ENCODE measurements at places on chromosomes 2 and 18.

DNA sequence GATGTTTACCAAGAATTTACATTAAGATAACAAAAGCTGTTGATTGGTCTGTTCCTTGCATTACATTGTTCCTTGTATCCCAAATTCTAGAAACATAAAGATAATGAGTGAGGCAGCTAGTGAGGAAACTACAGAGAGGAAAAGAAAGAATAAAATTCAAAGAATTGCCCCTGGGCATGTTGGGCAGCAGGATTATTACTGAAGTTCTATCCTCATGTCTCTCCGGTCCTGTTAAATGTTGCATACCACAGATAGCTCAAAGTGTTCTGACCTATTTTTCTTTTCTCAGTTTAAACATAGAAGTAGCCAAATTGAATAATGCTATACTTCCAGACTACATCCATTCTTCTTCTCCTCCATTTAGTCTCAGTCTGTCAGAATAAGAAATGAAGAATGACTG lies 58.2 kb upstream of the DYNC1I2 start:
- DNase-seq = no peak

GRCh38 chr2:219547621-219548020 lies 3.8 kb downstream of the TMEM198 start:
- no peak for DNase-seq

GRCh38 chr2:170464268-170464667 lies 250.9 kb upstream of the SP5 start:
- DNase-seq = no peak

DNA sequence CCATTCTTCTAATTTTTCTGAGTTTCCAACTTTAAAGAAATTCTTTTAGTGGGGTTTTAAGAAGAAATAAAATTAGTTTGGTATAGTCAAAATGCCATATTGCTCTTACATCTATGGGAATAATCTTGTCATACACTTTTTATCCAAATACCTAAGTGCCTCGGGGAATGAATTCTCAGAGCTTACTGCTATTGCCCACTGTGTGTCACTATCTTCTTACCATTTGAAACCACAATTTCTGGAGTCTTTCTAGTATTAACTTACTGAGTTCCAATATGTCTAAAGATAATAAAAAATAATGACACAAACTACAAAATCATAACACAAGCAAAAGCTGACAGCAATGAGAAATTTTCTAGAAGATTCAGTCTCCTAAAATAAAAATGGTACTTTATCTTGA lies 23.7 kb upstream of the DNAH6 start:
- no peak for DNase-seq

- no peak for DNase-seq
Measured at GRCh38 chr2:160205505-160205904, 5.4 kb upstream of the ITGB6 start.

- DNase-seq = no peak
Measured at GRCh38 chr18:78242254-78242643, 737.4 kb upstream of the SALL3 start.

DNA sequence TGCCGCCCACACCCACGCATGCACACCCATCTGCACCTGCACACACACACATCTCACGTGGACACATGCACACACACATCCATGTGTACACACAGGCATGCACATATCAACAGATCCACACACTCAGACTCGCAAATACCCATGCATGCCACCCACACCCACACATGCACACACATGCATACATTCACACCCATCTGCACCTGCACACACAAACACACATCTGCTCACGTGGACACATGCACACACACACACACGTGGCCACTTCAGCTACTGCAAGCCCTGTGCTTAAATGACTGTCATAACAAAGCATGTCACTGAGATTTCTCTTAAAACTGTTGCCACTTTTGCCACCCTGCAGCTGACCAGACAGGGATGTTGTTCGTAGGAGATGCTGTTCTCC lies 186.6 kb downstream of the SNTG2 start:
- no peak for DNase-seq

- no peak for DNase-seq
Measured at GRCh38 chr2:145036421-145037011, 516.6 kb upstream of the ZEB2 start.

GRCh38 chr18:59929621-59930295 lies 30.0 kb downstream of the PMAIP1 start:
- no peak for DNase-seq

DNA sequence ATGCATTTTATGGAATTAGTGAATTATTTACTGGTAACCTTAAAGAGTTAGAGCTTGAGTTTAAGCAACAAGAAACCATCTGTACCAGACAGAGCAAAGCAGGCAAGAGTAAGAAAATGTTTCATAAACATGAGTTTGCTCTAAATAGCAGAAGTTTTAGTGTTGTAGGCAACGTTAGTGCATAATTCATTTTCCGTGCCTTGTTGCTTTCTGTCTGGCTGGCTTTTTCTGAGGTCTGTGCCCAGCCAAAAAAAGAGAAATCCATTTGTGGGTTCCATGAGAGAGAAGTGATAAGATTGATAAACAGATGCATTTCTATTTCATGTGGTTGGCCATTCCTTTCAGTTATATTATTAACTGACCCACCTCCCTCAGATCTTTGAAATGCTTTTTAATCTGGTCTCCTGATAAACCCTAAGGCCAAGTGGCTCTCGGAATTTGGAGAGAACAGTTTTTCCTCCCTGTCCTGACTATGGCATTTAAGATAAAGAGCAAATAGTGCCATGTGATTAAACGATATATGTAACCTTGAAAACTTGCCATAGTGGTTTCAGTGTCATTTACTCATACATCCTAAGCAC lies 139.5 kb upstream of the LMAN1 start:
- no peak for DNase-seq

DNA sequence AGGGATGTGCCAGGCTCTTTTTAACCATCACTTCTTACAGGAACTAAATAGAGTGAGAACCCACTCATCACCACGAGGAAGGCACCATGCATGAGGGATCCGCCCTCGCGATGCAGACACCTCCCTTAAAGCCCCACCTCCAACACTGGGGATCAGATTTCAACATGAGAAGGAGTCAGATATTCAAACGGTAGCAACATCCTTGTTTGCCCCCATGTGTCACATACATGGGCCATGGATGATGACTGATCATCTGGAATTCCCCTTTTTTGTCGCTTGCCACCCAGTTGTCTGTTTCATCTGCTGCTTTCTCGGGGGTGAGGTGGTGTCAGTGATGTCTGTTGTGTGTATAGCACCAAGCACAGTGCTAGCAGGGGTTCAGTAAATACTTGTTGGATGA lies 57.9 kb downstream of the NCK2 start:
- DNase-seq = no peak

- no peak for DNase-seq
Measured at GRCh38 chr2:121049131-121049530, 235.9 kb downstream of the TFCP2L1 start.

GRCh38 chr18:46398625-46399024 lies 258.4 kb downstream of the LOXHD1 start:
- DNase-seq = no peak

DNA sequence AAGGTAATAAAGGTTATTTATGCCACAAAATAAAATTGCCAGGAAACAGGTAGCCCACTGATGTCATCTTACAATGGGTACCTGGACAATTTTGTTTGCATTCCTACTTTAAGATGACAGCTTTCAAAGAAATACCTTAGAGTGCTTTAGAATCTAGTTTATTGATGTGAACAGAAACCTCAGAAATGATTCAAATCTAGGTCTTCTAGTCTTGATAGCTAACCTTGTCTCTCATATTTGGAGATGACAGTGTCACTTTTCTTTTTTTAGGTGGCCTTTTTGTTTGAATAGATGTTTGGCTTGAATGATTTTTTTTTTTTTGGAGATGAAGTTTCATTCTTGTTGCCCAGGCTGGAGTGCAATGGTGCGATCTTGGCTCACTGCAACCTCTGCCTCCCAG lies 69.1 kb downstream of the PIK3C3 start:
- no peak for DNase-seq

- DNase-seq = no peak
Measured at GRCh38 chr2:134405611-134406081, 151.8 kb downstream of the MGAT5 start.

DNA sequence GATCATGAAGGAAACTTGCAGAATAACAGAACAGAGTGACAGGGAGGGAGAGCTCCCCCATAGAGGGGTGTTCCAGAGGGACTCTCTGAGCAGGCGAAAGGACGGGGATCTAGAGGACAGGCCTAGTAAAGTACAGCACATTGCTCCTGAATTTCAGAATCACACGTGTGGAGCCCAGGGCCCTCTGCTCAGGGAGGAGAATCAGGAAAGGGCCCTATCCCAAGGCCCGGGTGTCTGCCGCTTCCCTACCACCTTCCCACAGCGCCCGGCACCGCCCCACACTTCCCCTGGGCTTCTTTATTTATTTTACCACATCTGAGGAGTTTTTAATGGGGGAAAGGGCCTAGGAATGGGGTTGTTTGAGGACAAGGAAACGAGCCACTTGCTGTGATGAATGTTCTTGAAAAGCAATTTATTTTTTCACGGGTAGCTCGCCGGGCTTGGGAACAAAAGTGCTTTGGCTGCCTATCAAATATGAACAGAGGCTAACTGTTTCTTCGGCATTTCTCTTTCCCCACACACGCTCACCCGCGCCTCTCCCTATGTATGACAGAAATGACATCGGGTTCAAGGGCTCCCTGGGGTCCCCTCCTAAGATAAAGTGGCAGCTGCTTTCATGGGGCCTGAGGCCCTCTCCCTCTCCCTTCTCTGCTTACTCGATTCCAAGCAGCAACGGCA lies 79.3 kb upstream of the GLI2 start:
- no peak for DNase-seq

DNA sequence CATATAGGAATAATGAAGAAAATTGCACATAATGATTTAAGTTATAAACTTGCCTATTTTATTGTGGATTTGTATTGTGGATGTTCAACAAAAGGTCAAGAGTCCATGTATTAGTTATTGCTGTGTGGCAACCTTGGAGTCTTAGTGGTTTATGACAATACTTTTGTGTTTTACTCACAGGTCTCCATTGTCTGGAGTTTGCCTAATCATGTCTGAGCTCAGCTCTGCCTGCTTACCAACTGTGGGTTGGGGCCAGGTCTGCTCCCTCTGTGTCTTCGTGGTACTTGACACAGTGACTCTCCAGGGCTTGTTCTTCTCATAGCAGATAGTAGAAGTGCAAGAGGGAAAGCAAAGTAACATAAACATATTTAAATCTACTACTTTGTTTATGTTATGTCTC lies 382.5 kb downstream of the CBLN2 start:
- no peak for DNase-seq

- DNase-seq = no peak
Measured at GRCh38 chr18:8065284-8065683, 498.2 kb downstream of the PTPRM start.

DNA sequence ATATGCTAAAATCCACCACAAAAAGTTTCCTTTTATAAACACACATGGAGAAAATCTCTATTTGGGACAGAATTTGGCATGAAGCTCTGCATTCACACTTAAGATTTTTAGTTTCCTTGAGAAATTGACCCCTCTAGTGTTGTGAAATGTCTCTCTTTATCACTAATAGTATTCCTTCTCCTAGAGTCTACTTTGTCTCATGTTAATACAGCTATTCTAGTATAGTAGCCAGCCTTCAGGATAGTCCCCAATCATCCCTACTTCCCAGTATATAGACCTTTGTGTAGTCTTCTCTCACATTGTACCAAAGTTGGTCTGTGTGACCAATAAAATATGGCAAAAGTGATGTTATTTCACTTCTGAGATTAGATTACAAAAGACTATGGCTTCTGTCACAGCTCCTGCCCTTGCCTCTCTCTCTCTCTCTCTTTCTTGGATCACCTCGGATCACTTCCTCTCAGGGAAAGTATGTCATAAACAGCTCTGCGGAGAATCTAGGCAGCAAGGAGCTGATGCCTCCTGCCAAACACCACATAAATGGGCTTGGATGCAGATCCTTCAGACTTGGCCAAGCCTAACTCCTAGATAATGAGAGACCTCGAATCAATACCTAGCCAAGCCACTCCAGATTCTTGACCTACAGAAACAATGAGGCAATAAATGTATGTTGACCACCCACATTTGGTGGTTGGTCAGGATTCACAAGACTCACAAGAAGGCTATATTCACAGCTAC lies 59.7 kb upstream of the NABP1 start:
- DNase-seq = no peak

DNA sequence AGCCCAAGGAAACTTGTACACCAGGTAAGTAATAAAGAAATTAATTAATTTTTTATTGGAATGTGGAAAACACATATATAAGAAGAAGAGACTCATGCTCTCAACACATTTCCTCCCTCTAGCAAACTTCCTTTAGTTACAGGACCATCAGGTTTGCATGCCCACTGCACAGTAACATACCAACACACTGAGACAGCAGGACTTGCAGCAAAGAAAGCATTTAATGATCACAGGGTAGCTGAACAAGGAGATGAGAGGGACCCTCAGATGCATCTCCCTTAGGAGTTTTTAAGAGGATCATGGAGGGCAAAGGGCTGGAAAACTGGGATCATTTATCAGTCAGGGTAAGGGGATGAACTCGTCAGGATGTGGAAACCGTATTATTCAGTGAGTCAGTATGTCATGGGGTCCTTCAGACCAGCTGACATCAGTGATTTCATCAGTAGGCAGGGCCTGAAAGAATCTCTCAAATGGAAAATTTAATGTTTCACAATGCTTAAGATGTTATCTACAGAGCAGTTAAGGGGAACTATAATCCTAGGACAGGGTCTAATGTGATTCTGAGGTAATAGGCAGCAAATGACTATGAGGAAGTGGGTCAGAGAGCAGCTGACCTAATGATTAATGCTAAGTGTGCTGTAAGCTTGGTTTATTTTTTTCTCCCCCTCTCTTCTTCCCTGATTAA lies 193.8 kb upstream of the RND3 start:
- DNase-seq = no peak

DNA sequence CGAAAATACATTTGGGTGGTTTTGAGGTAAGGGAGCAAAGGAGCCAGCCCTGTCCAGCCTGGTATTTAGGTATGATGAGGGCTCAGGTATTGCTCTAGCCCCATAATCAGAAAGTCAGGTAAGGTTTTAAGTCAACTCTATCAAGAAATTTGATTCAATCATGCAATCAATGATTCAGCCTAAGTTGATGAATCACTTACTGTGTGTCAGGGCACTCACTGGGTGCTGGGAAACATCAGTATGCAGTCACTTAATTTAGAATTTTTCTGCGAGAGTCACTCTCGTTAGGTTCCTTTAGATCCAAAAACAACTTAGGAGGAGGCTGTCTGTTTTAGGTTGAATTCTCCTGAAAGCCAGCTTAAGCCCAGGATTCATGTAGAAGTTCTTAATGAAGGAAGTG lies 17.7 kb upstream of the SERPINB2 start:
- DNase-seq = no peak

GRCh38 chr2:54649633-54650032 lies 73.8 kb upstream of the EML6 start:
- DNase-seq = no peak

- DNase-seq = no peak
Measured at GRCh38 chr2:151043484-151043883, 218.2 kb downstream of the RBM43 start.

- DNase-seq = no peak
Measured at GRCh38 chr2:120939595-120940318, 204.1 kb downstream of the GLI2 start.
